ENCODE measurements at places on chromosomes 2 and 18. TPM values are rescaled to one million over a fixed set of nuclear protein-coding genes. Genes with fewer than 3 reads are reported as not detected.

KIAA2012 gene
- not detected for total RNA-seq

CDKL4 gene
- 4.3 TPM for total RNA-seq

SCYGR6 gene
- total RNA-seq: not detected

UBR3 gene
- 21.6 TPM for total RNA-seq

SCYGR4 gene
- total RNA-seq: not detected

THSD7B gene
- total RNA-seq: not detected

DTNA gene
- total RNA-seq: 19.1 TPM

FEV gene
- not detected for total RNA-seq

CELF4 gene
- total RNA-seq: not detected

SATB2 gene
- 42.9 TPM for total RNA-seq

TACR1 gene
- 0.16 TPM for total RNA-seq

ZEB2 gene
- total RNA-seq: 38.0 TPM

SOCS6 gene
- 29.9 TPM for total RNA-seq

LONRF2 gene
- total RNA-seq: under 0.01 TPM

FSIP2 gene
- total RNA-seq: under 0.01 TPM

ZNF407 gene
- total RNA-seq: 16.1 TPM

PSTPIP2 gene
- 2.7 TPM for total RNA-seq
